ENCODE measurements at places on chromosomes 2 and 18.

- no peak for DNase-seq
Measured at GRCh38 chr18:57856557-57857280, 53.6 kb upstream of the ATP8B1 start.

DNA sequence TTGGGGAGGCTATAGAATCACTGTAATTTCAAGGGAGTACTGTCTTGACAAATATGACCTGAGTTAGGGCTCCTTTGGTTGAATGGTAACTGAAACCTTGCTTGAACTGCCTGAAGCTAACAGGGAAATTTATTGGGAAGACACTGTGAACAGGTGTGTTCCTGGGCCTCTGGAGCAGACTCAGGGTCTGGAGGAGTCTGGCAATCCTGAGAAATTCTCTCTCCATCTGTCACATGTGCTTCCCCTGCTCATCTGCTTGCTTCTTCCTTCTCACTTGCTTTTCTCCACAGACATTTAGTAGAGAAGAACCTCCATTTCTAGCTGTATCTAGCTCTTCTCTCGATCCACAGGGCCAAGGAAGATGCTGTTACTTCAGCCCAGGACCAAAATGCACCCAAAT, 476.5 kb downstream of the LRP1B start:
- no peak for DNase-seq

DNA sequence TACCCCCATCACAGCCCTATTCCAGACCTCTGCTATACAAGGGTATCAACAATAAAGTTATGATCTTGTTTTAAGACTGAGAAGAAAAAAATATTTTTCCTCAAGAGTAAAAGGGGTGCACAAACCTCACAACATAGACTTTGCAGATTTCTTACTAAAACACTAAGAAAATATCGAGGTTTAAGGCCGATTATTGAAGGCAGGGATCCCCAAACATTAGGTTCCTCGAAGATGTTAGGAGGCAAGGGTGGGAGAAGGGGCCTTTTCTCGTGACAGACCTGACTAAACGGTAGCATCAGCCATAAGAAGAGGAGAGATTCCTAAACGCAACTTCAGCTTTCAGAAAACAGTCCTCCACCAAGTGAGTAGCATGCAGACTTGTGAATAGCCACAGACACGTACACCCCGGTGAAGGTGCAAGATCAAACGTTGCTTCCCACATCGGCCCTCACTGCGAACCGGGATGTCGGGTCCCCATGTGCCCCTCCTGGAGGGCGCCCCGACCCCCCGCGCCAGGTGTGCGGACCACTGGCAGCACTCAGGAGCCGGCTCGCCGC, 678 bp downstream of the PIAS2 start:
- no peak for DNase-seq

DNA sequence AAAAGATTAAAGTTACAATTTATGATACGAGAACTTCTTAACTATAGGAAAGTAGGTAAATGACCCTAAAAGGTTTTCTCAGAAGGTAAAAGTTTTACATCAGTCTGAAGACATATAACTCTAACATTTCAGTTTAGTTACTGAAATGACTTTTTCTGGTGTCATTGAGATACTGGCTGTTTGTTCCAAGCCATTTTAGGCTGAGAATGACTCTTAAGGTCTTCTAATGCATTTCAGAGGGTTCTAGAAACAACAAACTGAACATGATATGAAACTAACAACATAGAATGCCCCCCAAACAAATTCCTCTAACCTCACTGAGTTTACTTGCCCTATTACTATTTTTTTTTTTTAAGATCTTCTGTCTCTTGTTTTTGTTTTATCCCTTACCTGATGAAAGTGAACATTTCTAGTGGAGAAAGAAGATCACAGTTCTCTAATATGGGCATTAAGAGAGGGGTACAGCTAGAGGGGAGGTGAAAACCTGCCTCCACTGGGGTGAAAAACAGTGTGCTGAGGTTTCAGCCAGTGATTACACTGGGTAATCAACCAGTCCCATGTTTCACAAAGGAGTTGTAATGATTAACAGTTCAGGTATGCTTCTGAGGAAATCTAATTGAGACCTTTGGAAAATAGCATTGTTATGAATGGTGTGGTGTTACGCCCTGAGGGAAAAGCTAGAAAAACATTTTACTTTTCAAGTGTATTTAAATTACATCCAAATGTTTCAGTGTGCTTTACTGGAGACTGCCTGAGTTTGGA, 11.2 kb downstream of the NABP1 start:
- DNase-seq, result no peak

- DNase-seq, result no peak
Measured at GRCh38 chr18:56067214-56067894, 479.4 kb upstream of the TCF4 start.

DNA sequence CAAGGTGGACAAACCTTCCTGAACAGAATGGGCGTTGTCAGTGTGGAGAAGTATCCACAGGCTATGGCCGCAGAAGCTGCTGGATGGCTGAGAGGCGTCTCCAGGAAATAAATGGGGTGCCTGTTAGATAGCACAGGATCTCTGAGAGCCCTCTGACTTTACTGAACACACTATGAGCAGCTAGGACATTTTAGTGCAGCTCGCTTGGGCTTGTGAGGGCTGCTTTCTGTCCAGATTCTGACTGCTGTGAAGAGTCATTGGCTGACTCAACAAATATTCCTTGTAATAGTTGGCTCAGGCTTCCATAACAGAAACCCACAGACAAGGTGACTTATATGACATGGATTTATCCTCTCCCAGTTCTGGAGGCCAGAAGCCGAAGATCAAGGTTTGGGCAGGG, 100.2 kb upstream of the SNTG2 start:
- DNase-seq, result no peak

GRCh38 chr2:161873707-161874106, 200.3 kb downstream of the DPP4 start:
- DNase-seq, result no peak

DNA sequence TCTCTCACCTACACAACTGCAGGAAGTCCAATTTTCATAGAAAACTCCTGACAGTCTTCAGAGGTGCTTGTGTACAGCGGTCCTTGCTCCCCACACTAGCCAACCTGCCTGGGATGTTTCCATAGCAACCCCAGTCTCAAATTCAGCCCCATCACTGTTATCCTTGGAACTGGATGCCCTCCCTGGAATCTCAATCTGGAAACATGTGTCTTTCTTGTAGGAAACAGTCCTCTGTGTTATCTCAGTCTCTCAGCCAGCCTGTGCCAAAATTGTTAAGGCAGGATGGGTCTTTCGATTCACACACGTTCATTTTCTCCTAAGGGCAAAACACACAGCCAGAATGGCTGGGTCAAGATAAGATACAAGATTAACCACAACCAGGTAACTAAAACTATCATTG, 295.5 kb upstream of the RND3 start:
- DNase-seq, result no peak

- DNase-seq, result no peak
Measured at GRCh38 chr2:241850544-241851324, 8.0 kb downstream of the PDCD1 start.

GRCh38 chr2:206989311-206989710, 50.0 kb downstream of the CPO start:
- DNase-seq, result no peak

- DNase-seq, result no peak
Measured at GRCh38 chr2:21033237-21034155, 10.4 kb downstream of the APOB start.
